ENCODE measurements at places on chromosomes 7 and 10. TPM values are rescaled to one million over a fixed set of nuclear protein-coding genes. Genes with fewer than 3 reads are reported as not detected.

The LEP gene
- not detected for total RNA-seq

The TRIM73 gene
- 2.5 TPM for total RNA-seq

The PROSER2 gene
- total RNA-seq, result 9.5 TPM

The NPC1L1 gene
- 2.2 TPM for total RNA-seq

The NKX2-3 gene
- not detected for total RNA-seq

The AKR1D1 gene
- not detected for total RNA-seq

The CALY gene
- total RNA-seq, result not detected

The CAMK2B gene
- 2.8 TPM for total RNA-seq

The CFAP46 gene
- total RNA-seq, result not detected

The VWA2 gene
- 0.28 TPM for total RNA-seq

The GRID2IP gene
- 0.35 TPM for total RNA-seq

The NUP42 gene
- 54.7 TPM for total RNA-seq

The GDF2 gene
- total RNA-seq, result not detected

The CCM2 gene
- total RNA-seq, result 43.0 TPM

The HDAC9 gene
- 64.1 TPM for total RNA-seq
